LoVo (cell line): ENCODE measurements at places on chromosomes 2 and 18.
A peak's percentile ranks its signal among the peaks of the same experiment; 100 is the strongest.

GRCh38 chr2:38581193-38582147, 21.3 kb downstream of the HNRNPLL start:
- DNase-seq, result peak; percentile 68

DNA sequence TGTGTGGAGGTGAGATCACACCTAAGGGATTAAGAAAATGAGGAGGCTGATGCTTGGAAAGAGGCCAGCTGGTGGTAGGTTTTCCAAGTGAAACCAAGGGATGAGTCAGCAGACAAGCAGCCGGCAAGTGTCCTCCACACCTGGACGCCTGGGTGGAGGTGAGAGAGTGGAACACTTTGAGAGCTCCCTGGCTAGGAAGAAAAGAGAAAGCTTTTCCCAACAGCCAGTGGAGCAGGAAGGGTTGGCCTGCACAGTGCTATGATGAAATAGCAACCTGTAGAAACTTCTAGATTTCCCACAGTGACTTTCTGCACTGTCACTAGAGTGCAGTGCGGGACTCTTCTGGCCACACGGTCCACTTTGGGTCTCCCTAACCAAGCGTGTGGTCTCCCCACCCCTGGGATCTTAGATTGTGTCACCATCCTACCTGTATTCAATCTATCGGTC, 19.6 kb upstream of the IL37 start:
- DNase-seq, result peak; percentile 83

DNA sequence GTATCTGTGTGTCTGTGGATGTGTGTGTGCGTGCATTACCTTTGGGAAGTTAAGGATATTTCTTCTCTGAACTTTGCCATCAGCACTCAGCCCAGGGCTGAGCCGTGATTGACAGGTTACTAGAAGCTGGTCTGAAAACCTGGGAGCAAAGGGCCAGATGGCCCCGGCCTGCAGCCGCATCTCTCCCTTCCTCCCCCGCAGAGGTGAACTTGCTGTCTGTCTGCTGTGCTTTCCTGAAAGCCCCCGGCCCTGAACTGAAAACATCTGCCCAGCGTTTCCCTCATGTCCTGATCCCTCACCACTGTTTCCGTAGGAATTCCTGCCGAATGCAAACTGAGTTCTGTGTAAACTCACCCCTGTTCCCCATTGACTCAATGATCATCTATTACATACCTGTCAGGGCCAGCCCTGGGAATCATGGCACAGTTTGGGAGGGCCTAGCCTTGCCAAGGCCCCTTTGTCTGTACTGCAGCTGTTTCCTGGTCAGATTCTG, 45.8 kb downstream of the MYCN start:
- DNase-seq, result no peak

DNA sequence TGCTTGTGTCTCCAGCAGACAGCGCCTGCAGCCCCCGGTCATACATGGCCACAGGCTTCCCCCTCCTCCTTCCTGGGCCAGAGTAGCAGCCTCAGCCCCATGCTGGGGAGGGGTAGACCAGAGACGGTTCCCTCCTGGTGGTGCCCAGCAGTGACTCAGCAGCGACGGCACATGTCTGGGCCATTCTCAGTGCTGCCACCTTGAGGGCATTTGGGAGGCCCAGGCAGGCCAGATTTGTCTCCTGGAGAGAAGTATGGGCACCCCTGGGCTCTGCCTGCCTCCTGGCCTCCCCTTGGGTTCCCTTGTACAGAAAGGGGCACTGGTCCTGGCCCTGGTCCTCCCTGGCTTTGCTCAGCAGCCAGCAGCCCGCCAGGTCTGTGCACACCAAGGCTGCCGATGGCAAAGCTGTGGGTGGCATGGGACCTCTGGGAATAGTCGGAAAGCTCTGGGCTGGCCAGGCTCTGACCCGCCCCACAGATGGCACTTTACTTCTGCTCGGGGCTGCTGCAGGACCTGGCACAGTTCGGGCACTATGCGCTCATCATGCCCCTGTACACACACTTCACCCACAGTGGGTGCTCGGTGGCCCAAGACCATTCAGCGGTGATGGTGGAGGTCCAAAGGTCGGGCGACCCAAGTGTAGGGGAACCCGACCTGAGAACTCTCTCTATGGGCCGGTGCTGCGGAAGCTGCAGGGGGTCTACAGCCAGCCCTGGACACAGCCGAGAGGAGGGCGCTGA, 11.4 kb upstream of the ALPI start:
- peak; percentile 32 for DNase-seq

DNA sequence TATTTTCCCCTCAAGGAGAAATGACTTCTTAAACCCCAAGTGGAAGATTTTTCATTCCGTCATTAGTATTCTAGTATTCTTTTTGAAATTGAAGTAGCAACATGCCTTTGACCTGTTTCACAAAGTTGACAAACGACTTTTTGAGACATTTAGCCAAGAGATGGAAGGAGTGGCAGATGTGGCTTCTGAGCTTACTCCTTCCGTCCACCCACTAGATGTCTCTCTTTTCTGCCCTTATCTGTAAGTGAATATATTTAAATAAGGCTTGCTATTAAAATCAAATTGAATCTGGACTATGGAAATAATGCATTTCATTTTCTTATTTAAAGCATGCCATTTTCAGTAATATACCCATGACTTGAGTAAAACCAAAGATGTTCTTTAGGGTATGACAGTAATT, 74.1 kb downstream of the ACTR3 start:
- DNase-seq, result no peak

DNA sequence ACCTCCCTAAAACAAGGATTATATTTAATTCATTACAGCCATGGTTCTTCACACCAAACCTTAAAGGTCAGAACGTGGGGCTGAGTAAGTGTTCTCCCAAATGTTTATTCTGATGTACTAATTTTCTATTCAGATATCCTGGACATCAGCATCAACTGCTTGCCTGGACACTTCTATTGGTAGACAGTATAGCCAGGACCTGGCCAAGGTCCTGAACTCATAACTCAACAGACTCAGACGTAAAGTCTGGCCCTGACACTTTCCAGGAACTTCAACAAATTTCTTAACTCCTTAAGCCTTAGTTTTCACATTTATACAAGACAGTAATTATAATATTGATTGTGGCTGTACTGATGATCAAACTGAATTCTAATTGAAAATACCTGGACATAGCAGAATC, 89.1 kb downstream of the AKAIN1 start:
- DNase-seq, result no peak

GRCh38 chr2:200179151-200179550, 127.3 kb upstream of the SPATS2L start:
- DNase-seq, result no peak

GRCh38 chr18:47985866-47986265, 55.4 kb upstream of the SMAD2 start:
- no peak for DNase-seq

DNA sequence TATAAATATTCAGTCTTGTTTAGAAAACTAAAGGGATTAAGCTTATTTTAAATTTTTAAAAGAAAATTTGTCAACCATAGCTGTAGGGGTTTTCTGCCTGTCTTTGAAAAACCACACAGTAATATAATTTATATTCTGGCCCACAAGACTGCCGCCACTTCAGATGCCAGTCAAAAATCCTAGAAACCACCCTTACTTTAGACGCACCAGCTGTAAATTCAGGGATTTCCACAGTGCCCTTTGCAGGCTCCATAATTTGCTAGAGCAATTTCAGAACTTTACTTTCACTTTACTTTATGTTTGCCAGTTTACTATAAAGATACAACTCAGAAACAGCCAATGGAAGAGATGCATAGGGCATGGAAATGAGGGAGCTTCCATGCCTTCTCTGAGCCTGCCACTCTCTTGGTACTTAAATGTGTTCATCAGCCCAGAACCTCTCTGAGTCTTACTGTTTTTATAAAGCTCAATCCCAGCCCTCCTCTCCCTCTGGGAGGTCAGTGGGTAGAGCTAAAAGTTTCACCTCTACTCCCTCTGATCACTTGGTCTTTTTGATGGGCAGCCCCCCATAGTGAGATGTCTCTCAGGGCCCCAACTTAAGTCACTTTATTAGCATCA, 63.3 kb downstream of the KYNU start:
- DNase-seq, result no peak

DNA sequence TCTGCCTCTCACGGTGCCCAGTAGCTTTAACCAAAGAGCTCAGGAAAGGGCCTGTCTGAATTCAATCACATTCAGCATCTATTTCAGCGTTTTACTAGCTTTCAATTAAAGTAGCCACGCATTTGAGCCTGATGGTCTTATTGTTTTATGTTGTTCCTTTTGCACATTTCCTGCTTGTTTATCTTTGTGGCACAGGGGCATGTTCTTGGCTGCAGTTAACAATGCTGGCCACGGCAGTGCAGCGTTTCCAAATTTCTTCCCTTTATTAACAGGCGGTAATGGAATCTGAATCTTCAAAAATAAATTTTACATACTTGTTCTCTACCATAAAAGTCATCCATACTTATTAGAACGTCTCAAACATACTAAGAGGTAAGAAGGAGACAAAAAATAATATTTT, 46.2 kb downstream of the HPCAL1 start:
- DNase-seq, result no peak

DNA sequence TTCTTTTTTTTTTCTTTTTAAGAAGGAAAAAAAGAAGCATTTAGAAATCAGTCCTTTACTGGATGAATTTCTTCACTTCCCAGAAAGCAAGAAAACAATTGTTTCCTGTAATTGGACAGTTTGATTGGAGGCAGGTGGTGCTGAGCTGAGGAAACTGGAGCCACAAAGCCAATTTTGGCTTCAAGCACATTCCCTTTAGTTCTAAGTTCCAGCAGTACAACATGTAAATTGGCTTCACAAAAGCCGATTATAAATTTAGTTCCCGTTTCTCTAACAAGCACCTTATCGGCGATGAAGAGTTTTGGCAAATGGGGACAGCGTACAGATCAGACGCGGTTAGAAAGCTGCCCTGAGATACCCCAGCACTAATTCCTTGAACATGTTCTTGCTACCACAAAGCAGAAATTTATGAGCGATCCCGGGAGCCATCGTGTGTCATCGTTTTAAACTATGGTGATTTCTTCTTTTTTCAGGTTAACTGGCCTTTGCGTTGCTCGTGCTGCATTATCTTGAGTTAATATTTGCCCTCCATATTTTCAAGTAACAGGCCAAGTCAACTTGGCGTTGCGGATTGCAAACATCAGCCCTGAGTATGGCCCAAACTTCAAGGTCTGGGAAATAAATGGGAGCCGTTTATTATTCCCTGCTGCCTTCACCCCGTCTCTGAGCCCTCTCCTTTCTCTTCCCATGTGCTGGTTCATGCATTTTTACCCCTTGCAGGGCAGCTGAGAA, 190.4 kb upstream of the ID2 start:
- no peak for DNase-seq

DNA sequence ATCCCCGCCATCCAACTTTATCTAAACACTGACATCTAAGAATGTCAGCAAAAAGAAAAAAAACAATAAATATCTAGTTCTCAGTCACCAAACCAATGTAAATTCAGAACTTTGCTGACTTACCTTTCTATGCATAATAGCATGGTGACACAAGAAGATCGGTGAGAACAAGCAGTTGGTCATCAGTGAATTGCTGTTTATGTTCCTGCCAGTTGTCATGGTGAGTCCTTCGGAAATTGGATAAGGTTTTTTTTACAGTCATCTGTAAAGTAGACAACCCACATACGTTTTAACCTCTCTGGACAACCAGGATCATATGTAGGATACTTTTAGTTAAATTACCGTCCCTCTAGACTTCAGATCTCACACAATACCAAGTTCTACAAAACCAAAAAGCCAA, 6.2 kb upstream of the GPR75 start:
- no peak for DNase-seq

GRCh38 chr2:71410696-71411095, 42.7 kb upstream of the DYSF start:
- no peak for DNase-seq

- DNase-seq, result no peak
Observed at GRCh38 chr2:189082376-189082975, 97.1 kb downstream of the COL5A2 start.

DNA sequence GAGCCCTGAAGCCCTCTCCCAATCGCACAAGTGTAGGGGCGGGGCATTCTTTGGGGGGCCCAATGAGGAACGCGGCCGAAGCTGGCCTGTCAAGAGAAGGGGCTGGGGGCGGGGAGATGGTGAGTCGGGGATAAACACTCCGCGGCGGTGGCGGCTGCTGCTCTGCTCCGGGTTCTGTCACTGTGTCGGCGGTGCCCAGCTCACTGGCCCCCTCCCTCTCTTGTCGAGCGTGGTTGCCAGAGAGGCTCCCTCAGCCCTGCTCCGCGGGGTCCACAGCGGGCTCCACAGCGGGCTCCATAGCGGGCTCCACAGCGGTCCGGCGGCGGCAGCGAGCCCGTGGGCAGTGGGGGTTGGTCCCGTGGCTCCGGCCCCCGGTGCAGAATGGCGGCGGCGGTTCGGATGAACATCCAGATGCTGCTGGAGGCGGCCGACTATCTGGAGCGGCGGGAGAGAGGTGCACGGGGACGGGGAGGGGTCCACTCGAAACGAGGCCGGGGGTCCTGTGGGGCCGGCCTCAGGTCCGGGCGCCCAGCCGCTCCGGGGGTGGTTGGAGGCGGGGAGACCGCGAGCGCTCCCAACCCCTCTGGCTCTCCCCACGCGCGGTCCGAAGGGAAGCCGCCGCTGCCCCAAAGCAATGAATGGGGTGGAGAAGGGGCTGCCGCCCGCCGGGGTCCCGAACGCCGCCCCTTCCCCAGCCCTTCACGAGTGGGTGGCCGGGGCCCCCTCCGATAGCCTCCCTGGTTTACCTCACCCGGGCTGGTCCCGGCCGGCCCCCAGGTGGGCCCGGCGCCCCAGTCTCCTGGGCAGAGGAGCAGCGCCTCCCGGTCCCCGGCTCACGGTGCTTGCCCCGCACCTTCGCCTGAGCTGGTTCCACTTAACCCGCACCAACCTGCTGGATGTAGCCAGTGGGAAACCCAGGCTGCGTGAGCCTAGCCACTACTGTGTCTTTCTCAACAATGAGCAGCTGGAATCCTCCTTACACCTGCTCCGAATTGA, at the start of gene MXD1:
TSS of gene MXD1 (plus strand) at position 160 of the 996 bp plus-strand sequence. CDS start at position 382, 222 bp downstream.
- no peak for DNase-seq

- no peak for DNase-seq
Observed at GRCh38 chr2:74846481-74846880, 12.6 kb downstream of the HK2 start.

GRCh38 chr2:40668425-40668824, 216.5 kb upstream of the SLC8A1 start:
- DNase-seq, result no peak

DNA sequence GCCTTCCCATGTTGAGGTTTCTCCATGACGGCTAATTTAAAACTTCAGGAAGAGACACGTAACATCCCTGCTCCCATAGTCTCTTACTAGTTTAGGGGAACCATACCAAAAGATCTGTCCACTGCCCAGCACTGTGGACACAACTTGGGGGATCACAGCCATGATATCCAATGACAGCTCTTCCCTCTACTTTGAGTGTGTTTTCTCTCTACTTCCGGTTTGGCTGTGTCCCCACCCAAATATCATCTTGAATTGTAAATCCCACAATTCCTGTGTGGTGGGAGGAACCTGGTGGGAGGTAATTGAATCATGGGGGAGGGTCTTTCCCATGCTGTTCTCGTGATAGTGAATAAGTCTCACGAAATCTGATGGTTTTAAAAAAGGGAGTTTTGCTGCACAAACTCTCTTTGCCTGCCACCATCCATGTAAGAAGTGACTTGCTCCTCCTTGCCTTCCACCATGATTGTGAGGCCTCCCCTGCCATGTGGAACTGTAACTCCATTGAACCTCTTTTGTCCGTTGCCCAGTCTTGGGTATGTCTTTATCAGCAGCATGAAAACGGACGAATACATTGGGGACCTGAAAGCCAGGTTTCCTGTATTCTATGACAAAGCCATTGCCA, 1.6 kb upstream of the MGAT4A start:
- DNase-seq, result no peak

- no peak for DNase-seq
Observed at GRCh38 chr2:105486762-105487141, 87.9 kb upstream of the FHL2 start.
